NCI-H774 (cell line): ENCODE measurements at places on chromosomes 4 and X.
A peak's percentile ranks its signal among the peaks of the same experiment; 100 is the strongest.

GRCh38 chr4:38967260-38968095 is 64.7 kb downstream of the TMEM156 start:
- no peak for DNase-seq

- DNase-seq, result no peak
Measured at GRCh38 chr4:67723949-67724348, 23.0 kb upstream of the UBA6 start.

DNA sequence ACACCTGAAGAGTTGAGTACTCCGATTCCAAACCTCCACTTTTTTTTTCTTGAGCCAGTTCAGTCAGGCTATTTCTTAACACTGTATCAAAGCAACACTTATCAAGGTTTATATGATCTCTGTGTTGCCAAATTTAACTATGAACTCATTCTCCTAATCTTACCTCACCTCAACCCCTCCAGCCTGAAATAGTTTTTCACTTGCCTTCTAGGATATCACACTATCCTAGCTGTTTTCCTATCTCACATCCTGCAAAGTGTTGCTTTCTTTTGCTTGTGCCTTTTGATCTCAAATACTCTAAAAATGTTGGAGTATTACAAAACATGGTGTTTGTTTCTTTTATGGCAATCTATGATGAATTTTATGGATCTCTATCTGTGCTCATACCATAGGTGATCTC is 415.0 kb downstream of the CFAP47 start:
- DNase-seq, result no peak

DNA sequence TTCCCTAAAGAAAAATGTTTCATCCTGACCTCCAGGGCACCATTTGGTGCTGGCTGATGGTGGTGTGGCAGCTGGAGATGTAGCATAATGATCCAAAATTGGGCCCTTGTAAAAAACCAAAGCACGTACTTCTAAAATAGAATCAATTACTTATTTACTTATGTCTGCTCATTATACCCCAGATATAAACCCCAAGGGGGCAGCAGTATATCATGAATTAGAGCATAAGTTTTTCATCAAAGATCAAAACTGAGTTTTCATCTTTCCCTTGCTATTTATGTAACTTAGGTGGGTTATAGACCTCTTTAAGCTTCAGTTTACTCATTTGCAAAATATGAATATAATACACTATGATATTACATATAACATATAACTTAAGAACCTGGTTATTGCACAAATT is 241.1 kb downstream of the TACR3 start:
- no peak for DNase-seq

DNA sequence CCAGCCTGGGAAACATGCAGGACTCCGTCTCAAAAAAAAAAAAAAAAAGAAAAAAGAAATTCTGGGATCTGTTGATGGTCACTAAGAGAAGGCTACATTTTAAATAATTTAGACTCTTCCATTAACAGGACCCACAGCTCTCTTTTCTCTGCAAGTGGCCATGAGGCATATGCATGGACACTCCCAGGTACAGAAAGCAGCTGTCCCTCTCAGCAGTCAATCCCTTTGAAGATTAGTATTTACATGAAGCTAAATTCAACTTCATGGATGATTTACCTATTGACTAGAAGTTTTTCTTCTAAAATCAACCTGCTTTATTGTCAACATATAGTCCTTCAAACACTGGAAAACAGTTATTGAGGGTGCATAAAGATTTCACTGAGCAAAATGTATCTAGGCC is 139.9 kb downstream of the CPEB2 start:
- DNase-seq, result no peak

DNA sequence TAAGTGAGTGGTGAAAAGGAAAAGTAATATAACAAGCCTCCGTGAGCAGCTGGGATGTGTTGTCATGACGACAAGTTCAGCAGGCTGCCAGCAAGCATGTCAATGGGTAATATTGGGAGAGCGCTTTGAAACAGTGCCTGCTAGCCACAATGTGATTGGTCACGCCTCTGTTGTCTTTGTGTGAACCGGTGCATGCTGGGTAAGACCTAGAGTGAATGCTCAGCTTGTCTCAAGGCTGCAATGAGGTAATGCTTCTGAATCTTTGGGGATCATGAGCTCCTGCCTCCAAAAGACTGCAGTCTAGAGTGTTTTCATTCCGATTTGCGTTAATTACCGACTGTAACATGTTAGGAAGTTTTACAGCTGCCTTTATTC is 54.9 kb downstream of the STOX2 start:
- DNase-seq, result peak; percentile 4
